Activated naive CD4-positive, alpha-beta T cell (primary cell): ENCODE measurements at places on chromosomes 12 and 14.

- no peak for DNase-seq
Measured at GRCh38 chr12:119894916-119895315, 17.8 kb upstream of the CIT start.

DNA sequence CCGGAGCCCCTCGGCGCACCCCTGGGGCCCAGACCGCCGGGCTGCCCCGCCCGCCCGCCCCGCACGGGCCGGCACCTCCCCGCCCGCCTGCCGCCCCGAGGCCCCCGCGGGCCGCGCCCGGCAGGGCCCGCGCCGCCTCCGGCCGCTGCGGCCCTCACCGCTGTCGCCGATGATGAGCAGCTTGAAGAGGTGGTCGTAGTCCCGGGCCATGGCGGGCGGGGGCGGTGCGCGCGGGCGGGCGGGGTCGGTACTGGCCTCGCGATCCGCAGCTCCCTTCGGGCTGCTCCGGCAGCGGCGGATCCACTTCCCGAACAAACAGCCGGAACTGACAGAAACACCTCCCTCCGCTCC is at the start of gene RAB35:
Gene RAB35, minus strand, starts transcription at position 313 of the 351 bp plus-strand sequence. Its CDS starts 103 bp downstream, at position 210.
- no peak for DNase-seq

GRCh38 chr12:22518060-22518719 is 26.2 kb downstream of the C2CD5 start:
- DNase-seq: no peak

DNA sequence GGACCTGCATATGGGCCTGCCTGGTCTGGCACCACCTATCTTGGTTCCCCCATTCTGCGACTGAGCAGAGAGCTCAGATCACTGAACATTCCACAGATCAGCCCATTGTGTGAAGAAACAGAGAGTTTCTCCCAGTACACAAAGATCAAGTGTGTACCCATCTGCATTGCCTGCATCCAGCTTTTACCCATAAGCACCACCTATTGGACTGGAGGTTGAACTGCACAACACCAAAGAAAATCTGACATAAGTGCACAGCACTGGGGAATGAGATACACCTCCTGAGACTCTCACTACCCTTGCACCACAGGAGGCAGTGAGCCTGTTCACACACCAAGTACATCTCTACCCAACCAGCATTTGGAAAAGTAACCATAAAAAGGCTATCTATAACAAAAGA is 362.6 kb upstream of the CLEC14A start:
- no peak for DNase-seq

DNA sequence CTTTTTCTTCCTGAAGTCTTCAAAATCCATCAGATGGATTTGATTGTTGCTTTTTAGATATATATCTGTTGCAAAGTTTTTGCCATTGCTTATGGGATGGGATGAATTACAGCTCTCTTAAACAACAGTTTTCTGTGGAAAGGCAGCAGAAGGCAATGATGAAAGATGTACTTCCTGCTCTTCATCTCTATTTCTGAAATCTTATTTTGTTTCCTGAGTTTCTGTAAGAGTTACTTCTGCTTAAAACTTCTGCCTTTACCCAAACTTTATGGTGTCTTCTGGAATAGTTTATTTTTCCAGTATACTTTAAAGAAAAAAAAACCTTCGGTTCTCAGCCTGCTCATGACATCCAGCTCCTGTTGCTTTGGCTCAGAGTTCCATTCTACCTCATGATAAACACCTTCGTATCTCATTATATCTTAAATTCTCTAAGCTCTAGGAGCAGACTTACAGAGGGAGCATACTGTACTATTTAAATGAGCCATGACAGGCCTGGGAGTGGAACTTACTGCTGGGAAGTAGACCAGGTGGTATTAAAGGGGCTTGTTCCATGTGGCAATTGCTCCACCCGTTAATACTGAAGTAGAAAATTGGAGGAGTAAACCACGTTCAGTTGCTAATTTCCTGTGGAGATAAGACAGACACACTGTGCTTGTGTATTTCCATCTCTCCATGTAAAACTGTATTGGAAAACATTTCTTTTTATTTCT is 288.4 kb downstream of the FBXL14 start:
- DNase-seq: no peak

DNA sequence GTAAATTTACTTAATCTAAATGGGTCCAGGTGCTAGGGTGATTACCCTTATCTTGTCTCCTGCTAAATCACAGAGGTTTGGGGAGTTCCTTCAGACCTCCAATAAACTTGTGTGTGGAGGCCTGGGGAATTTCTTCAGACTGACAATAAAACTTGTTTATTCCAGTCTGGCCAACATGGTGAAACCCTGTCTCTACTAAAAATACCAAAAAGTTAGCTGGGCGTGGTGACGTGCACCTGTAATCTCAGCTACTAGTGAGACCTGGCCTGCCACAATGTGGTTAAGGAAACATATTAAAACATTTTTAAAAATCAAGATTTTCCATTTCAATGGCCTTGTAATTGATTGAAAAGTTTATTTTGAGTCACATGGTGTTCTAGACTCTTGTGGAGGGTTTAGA is 126.9 kb upstream of the FGD4 start:
- no peak for DNase-seq

DNA sequence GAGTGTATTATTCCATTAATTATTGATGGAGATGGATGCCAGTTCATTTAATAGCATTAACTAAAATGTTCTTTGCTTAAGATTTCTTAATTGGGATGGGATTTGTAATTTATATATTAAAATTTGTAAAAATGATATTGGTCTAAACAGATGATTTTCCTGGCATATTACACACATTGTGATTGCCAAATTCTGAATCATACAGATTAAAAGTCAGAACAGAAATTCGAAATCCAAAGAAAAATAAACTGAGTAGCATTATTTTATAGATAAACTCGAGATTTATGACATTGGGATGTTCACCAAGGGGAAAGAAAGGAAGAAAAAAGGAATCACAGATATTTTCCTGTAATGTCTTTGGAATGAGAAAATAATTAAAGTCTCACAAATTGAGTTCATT is 481.1 kb downstream of the CCER1 start:
- DNase-seq: no peak

GRCh38 chr14:93937519-93937918 is 10.4 kb downstream of the FAM181A start:
- no peak for DNase-seq

DNA sequence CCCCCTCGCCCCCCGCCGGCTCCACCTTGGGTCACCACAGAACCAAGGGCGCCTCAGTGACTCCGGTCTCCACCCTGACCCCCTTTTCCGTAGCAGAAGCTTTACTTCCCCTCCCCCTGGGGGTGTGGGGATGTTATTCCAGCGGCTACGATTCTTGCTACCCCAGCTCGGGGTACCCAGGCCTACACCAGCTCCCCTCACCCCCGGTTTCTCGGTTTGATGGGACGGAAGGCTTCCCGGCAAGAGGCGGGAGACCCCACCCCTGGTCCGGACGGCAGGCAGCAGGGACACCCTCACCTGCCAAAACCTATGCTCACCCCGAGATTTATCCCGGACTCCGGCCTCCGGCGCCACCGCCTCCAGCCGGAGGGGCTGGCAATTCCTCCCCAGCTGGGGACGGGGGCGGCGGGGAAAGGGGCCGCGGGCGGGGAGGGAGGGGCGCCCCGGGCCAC is 619 bp downstream of the RAB15 start:
- DNase-seq: no peak

- DNase-seq: no peak
Measured at GRCh38 chr14:99698642-99699041, 14.5 kb downstream of the CYP46A1 start.

DNA sequence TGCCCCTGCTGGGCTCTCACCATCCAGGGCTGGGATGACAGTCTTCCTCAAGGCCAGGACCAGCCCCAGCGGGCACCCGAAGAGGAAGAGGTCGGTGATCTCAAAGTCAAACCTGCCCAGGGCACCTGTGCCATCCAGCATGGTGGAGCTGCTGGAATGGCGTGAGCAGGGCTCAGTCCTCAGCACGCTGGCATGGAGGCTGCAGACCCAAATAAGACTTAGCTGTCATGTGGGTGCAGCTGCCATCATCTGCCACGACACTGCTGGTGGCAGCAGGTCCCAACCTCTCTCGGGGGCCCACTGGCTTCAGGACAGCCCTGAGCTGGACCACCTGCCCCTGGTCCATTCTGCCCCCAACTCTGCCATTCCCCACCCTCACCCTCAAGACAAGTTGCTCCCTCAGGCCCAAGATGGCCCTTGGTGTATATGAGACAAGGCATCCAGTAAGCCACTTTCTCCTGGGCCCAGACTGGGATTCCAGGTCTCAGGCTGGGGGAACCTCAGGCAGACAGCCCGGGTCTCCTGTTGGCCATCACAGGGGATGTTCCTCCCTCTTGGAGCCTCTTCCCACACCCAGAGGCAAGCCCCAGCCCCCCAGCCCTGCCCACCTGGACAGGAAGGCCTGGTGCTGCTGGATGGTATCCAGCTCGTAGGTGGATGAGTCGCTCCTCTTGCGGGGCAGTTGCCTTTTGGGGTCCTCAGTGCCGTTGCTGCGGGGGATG is 14.5 kb downstream of the ARL6IP4 start:
- DNase-seq: no peak
